ENCODE measurements at places on chromosomes 6 and 20. TPM values are rescaled to one million over a fixed set of nuclear protein-coding genes. Genes with fewer than 3 reads are reported as not detected.

DNA sequence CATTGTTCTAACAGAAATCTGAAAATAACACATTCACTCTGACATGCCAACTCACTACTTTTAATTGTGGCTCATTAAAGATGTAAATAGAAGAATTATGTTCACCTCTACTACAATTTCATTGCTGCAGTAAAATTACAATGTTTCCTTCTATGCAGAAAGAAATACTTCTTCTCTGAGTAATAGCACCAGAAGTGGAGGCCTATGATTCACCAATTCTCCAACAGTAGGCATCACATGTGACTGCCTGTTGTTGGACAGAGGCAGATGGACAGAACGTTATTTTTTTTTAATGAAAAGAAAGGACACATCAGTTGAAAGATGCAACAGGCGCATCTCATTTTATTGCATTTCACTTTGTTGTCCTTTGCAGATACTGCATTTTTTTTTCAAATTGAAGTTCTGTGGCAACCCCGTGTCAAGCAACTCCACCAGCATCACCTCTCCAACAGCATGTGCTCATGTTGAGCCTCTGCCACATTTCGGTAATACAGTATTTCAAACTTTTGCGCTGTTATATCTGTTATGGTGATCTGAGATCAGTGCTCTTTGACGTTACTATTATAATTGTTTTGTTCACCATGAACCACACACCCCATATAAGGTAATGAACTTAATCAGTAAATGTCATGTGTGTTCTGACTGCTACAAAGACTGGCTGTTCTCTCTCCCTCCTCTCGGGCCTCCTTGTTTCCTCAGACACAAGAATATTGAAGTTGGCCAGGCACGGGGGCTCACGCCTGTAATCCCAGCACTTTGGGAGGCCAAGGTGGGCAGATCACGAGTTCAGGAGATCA, 121.4 kb downstream of the ATXN1 start:
- no peak for DNase-seq

DNA sequence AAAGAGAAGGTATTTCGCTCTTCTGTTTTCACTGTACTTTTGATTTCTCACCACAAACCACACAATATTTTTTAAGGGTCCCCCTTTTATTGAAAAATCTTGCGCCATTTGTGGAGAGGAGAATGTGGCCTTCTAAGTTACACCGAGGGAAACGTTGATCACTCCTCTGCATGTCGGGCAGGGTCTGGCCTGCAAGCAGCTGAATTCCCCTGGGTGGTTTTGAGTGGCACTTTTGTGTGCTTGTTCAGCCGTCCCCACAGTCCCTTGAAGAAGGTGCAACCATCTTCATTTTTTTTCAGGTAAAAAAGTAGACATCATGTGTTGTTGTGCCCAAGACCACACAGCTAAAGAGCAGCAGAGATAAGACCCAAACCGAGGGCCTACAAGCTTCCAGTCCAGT, 6.1 kb downstream of the GPR31 start:
- no peak for DNase-seq

GRCh38 chr6:118890997-118891790, 2.8 kb upstream of the ASF1A start:
- DNase-seq: no peak

- no peak for DNase-seq
Observed at GRCh38 chr6:2168480-2168879, 76.9 kb downstream of the GMDS start.

- DNase-seq: no peak
Observed at GRCh38 chr6:151702851-151703658, 104.4 kb upstream of the ESR1 start.

Gene CST5
- not detected for total RNA-seq

Gene GSTA1
- 26.7 TPM for total RNA-seq

DNA sequence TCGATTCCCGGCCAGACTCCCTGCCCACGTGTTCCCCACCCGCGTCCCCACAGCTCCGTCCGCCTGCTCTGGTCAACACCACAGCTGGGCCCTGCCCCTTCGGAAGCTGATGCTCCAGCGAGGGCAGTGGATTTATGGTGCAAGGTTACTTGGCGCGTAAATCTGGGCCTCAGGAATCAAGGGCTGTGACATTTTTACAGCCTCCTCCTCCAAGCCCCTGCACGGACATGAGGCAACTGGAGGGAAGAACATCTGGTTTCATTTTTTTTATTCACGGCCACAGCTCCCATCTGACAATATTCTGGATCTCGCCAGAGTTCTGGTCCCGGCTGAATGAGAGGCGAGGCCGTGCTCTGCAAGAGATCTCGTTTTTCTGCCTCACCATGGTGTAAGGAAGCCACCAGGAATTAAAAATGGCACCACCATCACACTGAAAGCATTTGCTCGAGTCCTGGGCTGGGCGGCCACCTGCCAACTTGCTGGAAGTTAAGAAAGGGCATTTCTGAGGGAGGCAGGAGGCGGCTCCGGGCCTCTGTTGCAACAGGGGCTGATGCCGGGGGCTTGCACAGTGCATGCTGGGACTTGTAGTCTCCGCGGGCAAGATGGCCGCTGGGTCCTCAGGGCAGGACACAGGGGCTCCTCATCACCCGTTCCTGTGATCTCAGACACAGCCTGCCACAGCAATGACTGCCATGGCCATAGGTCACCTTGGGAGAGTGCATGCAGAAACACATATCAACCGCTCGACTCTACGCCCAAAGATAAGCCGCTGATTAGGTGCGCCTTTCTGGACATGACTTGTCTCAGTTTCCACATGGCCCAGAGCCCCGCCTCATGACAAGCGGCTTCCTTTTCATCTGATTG, 148.5 kb downstream of the LY86 start:
- DNase-seq: peak; percentile 68

GRCh38 chr6:33424855-33425667, 5.2 kb downstream of the SYNGAP1 start:
- no peak for DNase-seq

Gene POFUT1
- 29.8 TPM for total RNA-seq

- no peak for DNase-seq
Observed at GRCh38 chr6:69732640-69733039, 64.2 kb downstream of the LMBRD1 start.

DNA sequence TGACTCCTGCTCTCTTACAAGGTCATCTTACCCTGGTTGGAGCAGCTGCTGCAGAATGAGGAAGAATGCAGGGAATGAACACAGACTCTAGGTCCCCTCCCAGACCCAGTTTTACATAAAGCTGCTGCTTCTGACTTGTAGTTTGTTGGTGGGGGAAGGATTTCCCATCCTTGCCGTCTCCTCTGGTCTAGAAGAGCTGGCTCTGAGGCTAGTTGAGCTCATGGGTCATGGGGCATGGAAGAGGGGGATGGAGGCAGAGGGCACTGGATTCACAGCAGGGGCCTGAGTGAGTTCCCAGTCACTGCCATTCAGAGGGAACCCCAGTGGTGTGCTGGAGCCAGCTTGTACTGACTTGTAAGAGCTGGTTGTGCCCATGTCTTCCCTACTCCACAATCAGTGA, 9.2 kb upstream of the GUCA1A start:
- DNase-seq: no peak

Gene RNF39
- total RNA-seq: not detected

Gene ULBP1
- total RNA-seq: 3.8 TPM

Gene BTNL2
- total RNA-seq: not detected

- no peak for DNase-seq
Observed at GRCh38 chr6:43924222-43924702, 154.3 kb downstream of the VEGFA start.

All from ascending aorta (tissue), 2 donors.